ENCODE measurements at places on chromosomes 11 and 22. TPM values are rescaled to one million over a fixed set of nuclear protein-coding genes. Genes with fewer than 3 reads are reported as not detected.

CDC42EP2 gene
- total RNA-seq = 3.7 TPM

ELMOD1 gene
- total RNA-seq = 3.9 TPM

DNA sequence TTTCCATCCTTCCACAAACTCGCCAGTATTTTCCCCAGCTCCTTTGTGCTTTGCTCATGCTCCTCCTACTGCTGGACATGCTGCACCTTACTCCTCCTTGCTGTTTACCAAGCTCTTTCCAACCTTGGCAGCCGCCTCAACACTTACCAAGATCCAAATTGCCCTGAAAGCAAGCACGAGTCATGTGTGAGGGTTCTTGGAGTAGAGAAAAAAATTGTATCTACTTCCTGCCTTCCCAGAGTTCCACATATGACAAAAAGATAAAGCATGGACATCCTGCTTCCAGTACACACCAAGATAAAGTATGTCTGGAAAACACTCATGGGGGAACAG is 767.5 kb downstream of the NTM start:
- DNase-seq = no peak

PIH1D2 gene
- total RNA-seq = 1.4 TPM

OAF gene
- total RNA-seq = 19.0 TPM

- DNase-seq = no peak
These were observed 35.1 kb downstream of the CAPN1 start for GRCh38 chr11:65216830-65217229.

DNA sequence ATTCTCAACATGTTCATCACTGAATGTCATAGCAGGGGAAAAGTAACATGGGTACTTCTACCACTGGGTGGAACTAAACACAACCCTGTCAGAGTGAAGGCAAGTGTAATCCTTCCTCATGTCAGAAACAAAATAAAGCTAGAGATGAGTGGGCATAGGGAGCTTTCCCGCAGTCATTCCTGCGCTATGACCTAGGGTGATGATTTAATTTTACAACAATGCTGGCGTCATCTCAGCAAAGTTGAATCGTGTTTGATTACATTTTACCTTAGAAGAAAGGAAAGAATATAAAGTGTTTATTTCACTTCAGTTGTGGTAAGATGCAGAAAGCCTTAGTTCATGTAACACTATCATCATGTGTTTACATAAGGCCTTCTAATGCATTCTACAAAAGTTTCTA is 355.6 kb downstream of the METTL15 start:
- DNase-seq = no peak

XNDC1N gene
- total RNA-seq = 14.1 TPM

All from skin of body (tissue), 3 donors.